Stimulated activated naive B cell treated with anti-CD40 and anti-IgM and Interleukin-4, amounts not matched to agents 10 μg/mL and 1 μg/mL and 100 μg/mL, for 72 hours (primary cell): ENCODE measurements at places on chromosomes 2 and 18.

- DNase-seq: no peak
Measured at GRCh38 chr2:192194265-192194865, 368 bp downstream of the TMEFF2 start.

- DNase-seq: no peak
Measured at GRCh38 chr2:130996691-130997090, 96.6 kb downstream of the FAM168B start.

DNA sequence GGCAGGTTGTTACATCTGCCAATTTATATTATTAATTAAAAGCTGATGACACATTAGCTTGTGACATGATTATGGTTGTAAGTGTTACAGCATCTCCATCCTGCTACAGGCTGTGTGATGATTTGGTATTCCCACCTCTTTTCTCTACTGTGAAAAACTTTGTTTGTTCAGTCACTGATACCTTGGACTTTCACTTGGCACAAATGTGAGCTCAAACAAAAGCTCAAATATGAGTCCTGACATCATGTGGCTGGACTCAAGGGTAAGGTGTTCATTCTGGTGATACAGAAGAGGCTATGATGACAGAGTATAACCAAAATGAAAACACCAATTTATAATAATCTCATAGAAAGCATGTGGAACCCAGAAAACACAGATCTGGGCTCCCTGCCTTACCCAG, 11.4 kb upstream of the IL36A start:
- no peak for DNase-seq

DNA sequence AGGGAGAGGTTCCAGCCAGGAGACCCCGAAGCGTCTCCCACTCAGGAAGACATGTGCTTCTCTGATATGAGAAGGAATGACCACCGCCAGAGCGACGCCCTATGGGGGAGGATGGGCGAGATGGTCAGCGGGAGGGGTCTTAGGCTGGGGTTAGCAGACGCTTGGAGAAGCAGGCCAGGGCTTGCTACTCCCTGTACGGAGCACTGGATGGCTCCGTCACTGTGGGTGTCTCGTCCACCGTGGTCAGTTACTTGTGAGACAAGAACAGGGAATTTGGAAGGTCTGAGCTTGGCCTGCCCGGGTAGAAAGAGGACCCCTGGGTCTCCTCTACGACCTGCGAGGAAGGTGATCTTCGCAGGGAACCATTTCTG, 39.8 kb downstream of the TMEM18 start:
- DNase-seq: no peak

DNA sequence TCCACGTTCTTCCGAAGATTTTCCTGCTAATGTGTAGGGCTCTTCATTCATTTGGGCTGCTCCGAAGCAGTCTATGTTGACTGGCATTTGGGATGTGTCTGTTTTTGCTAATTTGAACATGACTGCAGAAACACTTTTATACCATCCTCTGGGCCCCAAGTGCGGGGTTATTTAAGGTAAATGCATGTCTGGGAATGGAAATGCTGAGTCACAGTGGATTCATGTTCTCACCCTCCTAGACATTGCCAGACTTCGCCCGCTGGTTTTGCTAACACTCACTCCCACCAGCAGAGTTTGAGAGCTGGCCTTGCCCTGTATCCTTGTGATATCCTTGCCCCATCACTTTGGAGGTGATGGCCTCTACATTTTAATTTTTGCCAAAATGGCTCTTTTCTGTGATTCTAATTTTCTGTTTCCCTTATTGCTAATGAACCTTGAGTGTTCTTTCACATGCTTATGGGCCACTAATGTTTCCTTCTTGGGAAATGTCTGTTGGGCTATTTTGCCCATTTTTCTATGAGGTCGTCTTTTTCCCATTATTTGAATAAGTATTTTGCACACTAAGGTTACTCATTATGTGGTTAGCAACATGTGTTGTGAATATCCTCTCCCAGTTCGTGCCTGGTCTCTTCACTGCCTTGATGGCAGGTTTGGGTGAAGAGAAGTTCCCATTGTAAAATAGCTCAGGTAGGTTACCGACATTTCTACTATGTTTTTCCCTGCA, 204.1 kb downstream of the GLI2 start:
- DNase-seq: no peak

- DNase-seq: no peak
Measured at GRCh38 chr2:240350696-240351087, 84.8 kb upstream of the GPC1 start.

GRCh38 chr2:24365051-24365450, 4.7 kb upstream of the ITSN2 start:
- DNase-seq: peak; percentile 35

DNA sequence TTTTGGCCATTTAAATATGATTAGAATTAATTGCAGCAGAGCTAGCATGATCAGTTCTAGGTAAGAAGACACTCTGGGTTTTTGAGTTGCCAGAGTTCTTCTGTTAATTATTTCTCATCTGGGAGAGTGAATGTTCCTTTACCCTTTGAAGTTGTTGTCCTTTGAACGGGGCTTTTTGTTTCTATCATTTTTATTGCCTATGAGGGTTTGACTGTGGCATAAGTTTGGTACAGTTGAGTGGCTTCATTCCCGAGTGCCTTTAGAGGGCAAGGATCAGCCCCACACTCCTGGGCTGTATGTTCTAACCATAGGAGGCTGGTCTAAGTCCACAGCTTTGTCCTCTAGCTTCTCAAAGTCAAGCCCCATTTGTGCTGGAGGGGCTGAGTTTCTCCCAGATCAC, 804.3 kb downstream of the KCNJ3 start:
- DNase-seq: no peak

GRCh38 chr2:13056259-13056843, 339.6 kb downstream of the TRIB2 start:
- DNase-seq: no peak

DNA sequence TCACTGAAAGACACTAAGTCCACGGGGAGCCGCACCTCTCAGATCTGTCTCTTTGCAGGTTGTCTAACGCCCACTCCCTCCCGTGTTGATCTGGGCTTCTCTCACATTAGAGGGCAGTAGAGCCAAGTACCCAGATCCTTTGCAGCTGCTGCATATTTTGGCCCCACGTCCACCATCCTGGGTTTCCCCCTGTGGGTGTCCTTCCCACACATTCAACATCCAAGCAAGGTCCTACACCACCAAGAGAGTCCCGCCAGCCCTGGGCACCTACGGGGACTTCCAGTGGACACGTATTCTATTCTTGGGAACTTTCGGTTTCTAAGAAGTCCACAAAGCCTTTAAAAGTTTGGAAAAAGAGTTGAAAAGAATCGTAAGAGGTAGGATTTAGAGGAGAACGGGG, 116.6 kb downstream of the ATL2 start:
- DNase-seq: no peak

- no peak for DNase-seq
Measured at GRCh38 chr2:230016844-230017243, 51.9 kb downstream of the SLC16A14 start.

- DNase-seq: no peak
Measured at GRCh38 chr2:144712550-144712940, 192.6 kb upstream of the ZEB2 start.

DNA sequence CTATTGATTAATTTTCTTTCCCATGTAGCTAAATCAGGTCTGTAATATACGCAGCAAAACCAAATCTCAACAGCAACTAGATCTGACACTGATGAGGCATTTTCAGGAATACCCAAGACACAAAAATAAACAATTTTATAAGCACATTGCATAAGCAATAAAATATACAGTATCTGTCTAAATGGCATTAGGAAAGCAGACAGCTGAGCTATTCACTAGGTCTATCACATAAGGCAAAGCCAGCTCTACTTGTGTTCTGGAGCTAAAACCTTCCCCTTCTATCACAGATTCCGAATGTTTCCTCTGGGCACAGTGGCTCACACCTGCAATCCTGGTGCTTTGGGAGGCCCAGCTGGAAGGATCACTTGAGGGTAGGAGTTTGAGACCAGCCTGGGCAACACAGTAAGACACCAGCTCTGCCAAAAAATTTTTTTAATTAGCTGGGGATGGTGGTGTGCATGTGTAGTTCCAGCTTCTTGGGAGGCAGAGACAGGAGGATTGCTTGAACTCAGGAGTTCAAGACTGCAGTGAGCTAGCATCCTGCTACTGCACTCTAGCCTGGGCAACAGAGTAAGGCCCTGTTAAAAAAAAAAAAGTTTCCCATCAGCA, 21.1 kb downstream of the PTPN2 start:
- DNase-seq: no peak

- DNase-seq: no peak
Measured at GRCh38 chr2:105057005-105057404, 19.1 kb downstream of the MRPS9 start.

DNA sequence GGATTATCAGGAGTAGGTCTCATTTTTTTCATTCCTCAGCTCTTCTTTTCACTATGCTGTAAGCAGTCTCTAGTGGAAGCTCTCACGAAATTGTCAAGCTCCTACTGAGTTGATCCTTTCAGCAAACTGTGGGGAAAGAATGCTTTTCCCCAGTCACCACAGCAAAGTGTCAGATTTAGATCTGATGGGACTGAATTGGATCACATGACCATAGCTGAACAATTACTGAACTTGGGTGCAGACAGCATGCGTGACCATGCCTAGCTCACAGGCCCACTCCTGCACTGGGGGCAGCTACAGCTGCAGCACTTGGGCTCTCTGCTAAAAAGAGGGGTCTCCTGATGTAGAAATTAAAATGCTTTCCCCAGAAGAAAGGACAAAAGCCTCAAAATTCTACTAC, 3.1 kb downstream of the ARHGAP15 start:
- DNase-seq: peak; percentile 18

GRCh38 chr18:10233082-10233875, 221.2 kb upstream of the APCDD1 start:
- no peak for DNase-seq

GRCh38 chr2:156765450-156765849, 329.3 kb downstream of the GPD2 start:
- DNase-seq: no peak

DNA sequence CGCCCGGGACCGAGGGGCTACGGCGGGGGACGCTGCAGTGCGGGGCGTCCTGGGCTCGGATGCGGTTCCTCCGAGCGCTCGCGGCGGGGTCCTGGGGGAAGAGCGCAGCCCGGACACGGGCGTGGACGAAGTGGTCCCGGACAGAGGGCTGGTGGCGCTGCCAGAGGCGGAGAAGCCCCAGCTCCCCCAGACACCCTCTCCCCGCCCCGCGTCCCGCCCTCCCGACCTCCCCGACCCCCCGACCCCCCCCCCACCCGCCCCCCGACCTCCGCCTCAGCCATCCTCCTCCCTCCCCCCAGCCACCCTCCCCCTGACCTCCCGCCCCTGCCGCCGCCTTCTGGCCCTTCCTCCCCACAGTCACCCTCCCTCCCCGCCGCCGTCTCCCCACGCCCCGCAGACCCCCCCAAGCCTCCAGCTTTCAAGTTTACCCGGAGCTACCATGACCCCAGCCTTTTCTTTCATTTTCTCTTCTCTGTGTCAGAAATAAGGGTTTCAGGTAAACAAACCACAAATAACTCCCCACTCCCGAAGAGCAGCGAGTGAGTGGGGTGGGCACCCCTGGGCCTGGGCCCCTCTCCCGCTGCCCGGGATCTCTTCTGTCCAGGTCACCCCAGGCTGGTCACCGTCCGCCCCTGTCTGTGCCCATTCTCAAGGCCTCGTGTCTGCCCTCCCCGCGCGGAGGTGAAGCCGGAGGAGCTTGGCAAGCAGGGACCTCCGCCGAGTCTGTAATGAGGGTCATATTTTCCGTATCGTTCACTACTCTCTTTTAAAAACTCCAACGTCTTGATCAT, 5.1 kb downstream of the NFATC1 start:
- DNase-seq: no peak

DNA sequence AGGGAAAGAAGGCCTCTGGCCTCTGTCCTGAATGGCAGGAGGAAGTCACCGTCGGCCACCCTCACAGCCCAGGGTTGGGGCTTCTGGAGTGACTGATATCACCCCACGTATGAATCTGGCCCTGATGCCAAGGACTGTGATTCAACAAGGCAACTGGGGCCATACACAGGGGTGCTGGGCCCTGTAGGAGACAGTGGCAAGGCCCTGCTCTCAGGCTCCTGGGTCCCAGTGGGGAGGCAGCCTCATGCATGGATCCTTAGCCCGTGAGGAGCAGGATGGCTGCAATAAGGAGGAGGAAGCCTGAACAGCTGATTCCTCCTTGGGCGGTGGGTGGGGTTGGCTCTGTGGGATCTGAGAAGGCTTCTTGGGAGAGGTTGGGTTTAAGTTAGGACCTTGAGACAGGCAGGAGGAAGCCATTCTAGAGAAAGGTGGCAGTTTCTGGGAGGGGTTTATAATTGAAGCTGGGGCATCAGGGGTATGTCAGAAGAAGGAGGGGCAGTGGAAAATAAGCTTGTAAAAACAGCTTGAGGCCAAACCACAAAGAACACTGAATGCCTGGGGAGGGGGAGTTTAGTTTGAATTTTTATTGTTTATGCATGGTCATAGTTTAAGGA, 42.8 kb upstream of the LAPTM4A start:
- no peak for DNase-seq

GRCh38 chr2:126748929-126749518, 93.1 kb downstream of the GYPC start:
- no peak for DNase-seq

DNA sequence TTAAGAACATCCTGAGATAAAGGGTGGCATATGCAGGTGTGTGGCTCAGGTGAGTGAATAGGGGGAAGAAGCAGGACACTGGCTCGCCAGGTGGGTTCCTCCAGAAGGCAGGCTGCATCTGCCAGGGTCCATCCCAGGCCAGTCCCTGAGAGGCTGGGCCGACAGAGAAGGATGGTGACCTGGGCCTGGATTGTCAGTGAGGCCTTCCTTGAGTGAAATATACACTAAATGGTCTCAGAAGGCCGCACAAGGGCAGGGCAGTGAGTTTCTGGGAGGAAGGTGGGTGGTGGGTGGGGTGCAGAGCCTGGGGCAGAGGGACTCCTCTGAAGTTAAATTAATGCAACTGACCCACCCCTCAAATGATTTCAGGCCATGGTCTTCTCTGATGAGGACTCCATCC, 182.1 kb downstream of the ANKRD30B start:
- DNase-seq: no peak

- no peak for DNase-seq
Measured at GRCh38 chr2:121245120-121245820, 39.7 kb downstream of the TFCP2L1 start.

- DNase-seq: no peak
Measured at GRCh38 chr2:173427887-173428668, 73.4 kb downstream of the CDCA7 start.

GRCh38 chr2:79387431-79387830, 125.4 kb upstream of the CTNNA2 start:
- DNase-seq: no peak

- no peak for DNase-seq
Measured at GRCh38 chr18:74868461-74868860, 270.8 kb downstream of the ZNF407 start.

- DNase-seq: no peak
Measured at GRCh38 chr2:138040616-138041015, 76.3 kb downstream of the HNMT start.

DNA sequence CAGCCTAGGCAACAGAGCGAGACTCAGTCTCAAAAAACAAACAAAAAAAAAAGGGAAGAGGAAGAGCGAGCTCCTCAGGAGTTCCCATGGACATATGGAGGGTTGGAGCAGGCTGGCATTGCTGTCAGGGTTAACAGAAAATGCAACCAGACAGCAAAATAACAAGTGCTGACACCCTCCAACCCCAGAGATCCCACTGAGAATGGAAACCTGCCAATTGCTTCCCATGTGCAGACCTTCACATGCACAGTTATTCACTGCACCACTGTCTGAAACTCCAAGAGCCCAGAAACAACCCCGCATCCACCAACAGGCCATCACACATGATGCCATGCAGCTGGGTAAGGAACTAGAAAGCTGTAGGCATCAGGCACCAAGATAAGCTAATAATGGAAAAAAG, 43.5 kb downstream of the TFCP2L1 start:
- no peak for DNase-seq

GRCh38 chr18:56188529-56189275, 449.7 kb downstream of the TXNL1 start:
- no peak for DNase-seq
